ENCODE measurements at places on chromosomes 16 and 17.

- DNase-seq, result no peak
These were observed 1643.9 kb downstream of the CDH8 start for GRCh38 chr16:60392380-60392779.

- no peak for DNase-seq
These were observed 41.5 kb downstream of the PLD6 start for GRCh38 chr17:17164676-17165075.

GRCh38 chr16:22109258-22109898 is 17.0 kb downstream of the VWA3A start:
- DNase-seq, result no peak

GRCh38 chr16:53291757-53292392 is 142.4 kb upstream of the RBL2 start:
- no peak for DNase-seq

- no peak for DNase-seq
These were observed 17.6 kb downstream of the DRC3 start for GRCh38 chr17:17990282-17990681.

DNA sequence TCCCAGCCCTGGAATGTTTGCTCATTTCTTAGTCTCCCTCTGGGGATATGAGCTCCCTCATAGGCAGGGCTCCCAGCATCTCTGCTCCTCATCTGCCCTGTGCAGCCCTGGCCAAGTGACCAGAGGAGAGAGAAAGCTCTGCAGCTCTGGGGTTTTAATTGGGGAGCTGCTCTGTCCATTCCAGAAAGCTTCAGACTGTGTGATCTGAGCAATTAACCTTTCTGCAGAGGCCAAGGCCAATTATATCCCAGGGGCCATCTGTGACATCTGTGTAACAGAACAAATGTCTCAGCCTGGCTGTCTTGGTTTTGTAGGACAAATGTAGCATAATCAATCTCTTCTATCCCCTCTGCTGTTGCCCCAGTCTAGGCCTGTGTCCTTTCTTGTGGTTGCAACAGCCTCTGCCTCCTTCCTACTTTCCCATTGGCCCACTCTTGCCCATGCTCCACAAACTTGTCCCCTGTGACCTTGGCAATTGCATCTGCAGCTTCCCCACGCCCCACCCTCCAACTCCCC is 156.0 kb downstream of the GSG1L start:
- DNase-seq, result no peak

DNA sequence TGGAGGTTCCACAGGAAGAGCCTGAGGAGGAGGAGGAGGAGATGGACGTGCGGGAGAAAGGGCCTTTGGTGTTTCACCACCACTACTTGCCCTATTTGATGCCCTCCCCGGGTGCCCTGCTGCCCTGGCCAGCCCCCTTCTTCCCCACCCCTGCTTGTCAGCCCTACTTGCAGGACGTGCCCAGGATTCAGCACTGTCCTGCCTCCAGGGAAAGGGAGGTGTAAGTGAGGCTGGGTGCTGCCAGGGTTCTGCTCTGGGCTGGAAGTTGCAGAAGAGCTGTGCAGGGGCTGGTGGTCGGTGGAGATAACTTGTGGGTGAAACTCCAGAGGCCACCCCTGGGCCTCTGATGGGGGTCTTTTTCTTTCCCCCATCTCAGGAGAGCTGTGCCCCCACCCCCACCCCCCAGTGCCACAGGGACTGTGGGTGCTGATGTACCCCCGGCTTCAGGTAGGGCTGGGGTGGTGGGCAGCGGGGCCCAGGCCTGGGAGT is 3.0 kb downstream of the PRR29 start:
- DNase-seq, result no peak

GRCh38 chr16:813204-813915 is 12.8 kb upstream of the GNG13 start:
- no peak for DNase-seq

DNA sequence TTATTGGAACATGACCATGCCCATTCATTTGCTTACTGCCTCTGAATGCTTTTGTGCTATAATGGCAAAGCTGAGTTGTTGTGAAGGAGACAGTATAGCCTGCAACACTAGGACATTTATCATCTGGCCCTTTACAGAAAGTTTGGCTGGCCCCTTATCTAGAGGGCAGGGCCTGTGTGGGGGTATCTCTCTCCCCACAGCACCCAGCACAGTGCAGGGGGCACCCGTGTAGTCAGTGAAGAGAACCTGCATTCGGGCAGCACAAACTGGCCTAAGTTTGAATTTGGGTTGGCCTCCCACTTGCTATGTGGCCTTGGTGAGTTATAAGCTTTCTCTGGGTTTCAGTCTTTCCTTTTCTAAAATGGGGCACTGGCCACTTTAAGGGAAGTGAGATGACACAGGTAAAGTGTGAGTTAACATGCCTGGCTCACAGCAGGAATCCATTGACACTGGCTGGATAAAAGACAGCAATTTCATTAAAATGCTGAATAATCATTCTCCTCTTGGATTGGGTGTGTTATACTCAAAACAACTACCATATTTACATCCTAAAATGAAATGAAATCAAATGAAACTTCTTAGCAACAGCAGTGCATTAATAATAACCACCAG is 12.1 kb downstream of the UBE2O start:
- DNase-seq, result no peak

- DNase-seq, result no peak
These were observed 794 bp upstream of the CPNE7 start for GRCh38 chr16:89574681-89575246.

- no peak for DNase-seq
These were observed 24.9 kb upstream of the MYH2 start for GRCh38 chr17:10574324-10574723.

DNA sequence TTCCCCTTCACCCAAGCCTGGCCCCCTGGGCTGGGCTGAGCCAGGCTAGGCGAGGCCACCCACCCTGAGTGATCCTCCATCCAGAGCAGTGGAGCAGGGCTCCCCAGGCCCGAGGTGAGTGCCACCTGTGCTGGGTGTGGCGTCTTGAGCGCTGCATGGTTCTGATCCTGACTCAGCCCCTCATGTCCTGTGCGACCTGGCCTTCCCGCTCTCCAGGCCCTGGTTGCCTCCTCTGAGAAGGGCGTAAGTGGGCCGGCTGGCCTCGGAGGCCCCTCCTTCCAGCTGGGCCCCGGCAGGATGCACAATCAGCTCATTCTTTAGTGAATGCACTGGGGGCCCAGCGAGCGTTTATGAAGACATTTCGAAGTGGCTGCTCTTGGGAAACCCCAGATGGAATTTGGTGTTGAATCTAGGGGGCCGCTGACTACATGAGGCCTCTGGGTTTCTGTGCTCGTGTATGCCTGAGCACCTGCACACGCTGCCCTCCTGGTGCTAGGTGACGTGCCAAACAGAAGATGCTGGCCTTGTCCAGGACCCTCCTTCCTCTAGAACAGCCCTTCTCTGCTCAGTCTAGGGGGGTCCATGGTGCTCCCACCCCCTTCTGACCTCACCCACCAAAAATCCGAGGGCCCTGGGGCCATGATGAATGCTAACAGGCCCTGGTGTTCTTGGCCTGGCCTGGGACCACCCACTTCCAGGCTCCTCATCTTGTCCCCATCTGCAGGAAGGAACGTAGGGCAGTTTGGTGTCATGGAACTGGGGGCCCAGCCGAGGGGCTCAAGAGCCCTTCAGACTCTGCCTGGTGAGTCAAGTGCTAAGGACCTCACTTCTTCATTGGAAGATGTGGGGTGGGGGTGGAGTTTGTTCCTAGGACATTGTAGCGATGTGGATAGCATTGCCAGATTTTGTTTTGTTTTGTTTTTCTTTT is 3.6 kb upstream of the TMEM92 start:
- no peak for DNase-seq

- no peak for DNase-seq
These were observed 16.4 kb downstream of the KIFC3 start for GRCh38 chr16:57785924-57786323.

DNA sequence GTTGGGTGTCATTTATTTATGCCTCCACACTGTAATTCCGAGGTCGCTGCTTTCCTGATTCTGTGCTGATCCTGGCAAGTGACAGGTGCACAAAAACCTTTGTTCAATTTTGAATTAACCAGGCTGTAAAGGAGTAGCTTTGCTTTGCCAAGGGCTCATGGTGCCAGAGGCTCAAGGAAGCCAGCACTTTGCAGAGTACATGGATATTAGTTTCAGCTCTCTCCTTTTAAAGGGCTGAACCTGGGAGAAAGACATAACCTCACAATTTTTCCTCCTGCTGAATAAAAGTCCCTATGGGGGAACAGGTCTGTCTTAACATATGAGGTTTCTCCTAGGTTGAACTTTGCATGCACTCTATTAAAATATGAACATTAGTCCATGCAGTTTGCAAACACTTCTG is 227.6 kb upstream of the WSB1 start:
- DNase-seq, result no peak

- DNase-seq, result no peak
These were observed 404.1 kb downstream of the CNTNAP4 start for GRCh38 chr16:76681296-76681695.

- DNase-seq, result no peak
These were observed 153.9 kb upstream of the CES5A start for GRCh38 chr16:56029026-56029425.

GRCh38 chr17:42548993-42549755 is 3.5 kb upstream of the HSD17B1 start:
- no peak for DNase-seq

DNA sequence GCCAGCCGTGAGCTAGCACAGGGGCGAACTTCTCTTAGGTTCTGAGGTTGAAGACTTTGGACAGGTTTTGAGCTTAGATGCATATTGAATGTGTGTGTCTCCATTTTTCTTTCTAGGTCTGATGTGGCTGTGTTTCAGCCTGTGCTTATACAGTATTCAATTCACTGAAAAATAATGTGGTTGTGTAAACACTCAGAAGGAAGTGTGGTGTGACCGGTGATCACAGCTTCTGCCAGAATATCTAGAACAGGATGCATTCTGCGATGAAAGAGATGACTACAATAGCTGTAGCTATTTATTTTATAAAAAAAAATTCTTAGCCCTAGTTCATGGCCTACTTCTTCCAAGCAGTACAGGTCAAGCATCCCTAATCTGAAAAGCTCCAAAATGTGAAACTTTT is 64.4 kb downstream of the MAP2K6 start:
- no peak for DNase-seq

- DNase-seq, result no peak
These were observed 6.5 kb upstream of the UBB start for GRCh38 chr17:16374146-16374938.

- no peak for DNase-seq
These were observed 168.9 kb upstream of the NOG start for GRCh38 chr17:56424543-56425044.

DNA sequence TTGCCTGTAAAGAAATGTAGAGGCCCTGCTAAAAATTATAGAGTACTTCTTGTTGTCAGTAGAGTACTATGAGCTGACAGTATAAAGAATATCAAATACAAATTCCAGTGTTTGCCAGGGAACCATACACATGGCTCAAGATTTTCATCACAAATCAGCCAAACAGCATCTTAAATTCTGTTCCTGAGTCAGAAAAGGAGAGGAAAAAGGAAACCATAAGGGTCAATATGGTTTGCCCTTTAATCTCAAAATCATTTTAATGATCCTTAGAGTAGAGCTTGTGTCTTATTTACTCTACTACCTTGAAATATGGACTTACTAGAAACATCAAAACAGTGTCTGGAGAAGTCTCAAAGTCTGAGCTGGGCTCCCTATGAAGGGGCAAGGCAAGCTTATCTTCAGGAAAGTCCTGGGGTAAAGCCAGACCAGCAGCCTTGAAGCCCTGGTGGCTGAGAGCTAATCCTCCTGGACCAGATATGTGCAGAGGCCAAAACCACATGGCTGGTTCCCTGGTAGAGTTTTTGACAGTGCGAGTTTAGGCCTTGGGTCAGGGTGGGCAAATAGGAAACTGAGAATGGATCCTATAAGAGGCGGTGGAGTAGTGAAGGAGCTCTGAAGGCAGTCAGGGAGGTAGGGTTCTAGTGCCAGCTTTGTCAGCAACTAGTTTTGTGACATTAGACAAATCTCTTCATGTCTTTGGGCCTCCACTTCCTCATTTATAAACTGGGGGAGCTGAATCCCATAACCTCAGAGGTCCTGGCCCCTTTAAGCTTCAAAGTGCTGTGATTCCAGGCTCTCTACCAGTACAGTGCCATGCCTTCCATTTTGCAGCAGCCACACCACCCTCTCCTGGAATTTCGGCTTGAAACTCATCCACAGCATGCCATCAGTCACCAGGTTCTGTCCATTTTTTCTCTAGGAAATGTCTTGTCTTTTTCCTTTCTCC is 38.9 kb downstream of the MRTFB start:
- DNase-seq, result no peak

- DNase-seq, result no peak
These were observed 14.2 kb upstream of the LASP1NB start for GRCh38 chr17:38911081-38911730.

GRCh38 chr16:69606985-69607384 is 41.2 kb downstream of the NFAT5 start:
- DNase-seq, result no peak

- no peak for DNase-seq
These were observed 18.1 kb upstream of the DHX40 start for GRCh38 chr17:59547131-59547915.

GRCh38 chr17:43559161-43559816 is 13.1 kb upstream of the ETV4 start:
- no peak for DNase-seq

Measured in D721Med (cell line).